ENCODE measurements at places on chromosomes 4 and X.

- no peak for DNase-seq
These were observed 124.6 kb upstream of the ANXA3 start for GRCh38 chr4:78426972-78427371.

GRCh38 chr4:154086247-154086646, 297.4 kb upstream of the SFRP2 start:
- DNase-seq, result no peak

DNA sequence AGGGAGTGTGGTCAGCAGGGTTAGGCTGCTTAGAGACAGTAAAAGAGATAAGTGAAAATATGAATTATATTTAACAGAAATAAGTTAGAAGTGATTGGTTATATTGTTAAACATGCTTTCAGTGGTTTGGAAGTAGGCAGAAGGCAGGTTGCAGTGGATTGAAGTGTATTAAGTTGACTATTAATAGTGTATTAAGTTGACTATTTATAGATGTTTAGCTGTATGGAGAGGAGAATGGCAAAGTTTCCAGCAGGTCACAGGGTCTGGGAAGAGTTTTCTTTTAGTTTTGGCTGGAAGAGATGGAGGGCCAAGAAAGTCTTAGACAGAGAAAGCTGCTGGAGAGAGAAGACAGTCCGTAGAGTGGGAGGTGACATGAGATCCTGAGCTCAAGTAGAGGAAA, 7.9 kb downstream of the SMIM20 start:
- no peak for DNase-seq

DNA sequence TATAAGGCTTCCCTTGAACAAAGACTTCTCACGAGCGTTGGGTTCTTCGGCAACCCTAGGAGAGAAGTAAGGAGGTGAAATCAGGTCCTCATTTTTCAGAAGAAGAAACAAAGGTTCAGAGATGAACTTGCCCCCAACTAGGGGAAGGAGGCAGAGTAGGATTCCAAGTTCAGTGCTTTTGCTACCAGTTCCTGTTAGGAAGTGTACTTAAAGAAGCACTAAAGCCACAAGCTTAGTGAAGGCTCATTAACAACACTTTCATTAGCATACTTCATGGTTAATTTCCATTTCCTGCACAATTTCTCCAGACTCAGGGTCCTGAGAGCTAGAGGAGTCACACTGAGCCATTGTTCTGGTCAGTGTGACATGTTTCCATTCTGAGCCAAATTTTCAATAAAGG, 52.1 kb downstream of the VSIG4 start:
- DNase-seq, result no peak

DNA sequence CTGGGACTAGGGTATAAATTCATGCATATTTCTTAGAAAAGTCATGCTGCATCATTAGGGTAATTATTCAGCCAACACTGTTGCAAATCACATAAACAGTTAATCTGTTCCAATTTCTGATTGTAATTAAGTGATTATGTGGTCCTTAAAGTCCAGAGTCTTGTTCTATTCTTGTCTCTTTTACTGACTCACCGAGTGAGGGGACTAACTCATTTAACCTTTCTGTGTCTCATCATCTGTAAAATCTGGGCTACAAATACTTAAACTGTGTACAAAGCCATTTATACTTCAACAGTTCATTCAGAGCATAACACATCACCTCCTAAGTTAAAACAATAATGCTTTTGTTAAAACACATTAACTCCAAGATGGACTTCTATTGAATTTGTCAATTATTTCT, 65.4 kb upstream of the KLHL13 start:
- DNase-seq, result no peak

DNA sequence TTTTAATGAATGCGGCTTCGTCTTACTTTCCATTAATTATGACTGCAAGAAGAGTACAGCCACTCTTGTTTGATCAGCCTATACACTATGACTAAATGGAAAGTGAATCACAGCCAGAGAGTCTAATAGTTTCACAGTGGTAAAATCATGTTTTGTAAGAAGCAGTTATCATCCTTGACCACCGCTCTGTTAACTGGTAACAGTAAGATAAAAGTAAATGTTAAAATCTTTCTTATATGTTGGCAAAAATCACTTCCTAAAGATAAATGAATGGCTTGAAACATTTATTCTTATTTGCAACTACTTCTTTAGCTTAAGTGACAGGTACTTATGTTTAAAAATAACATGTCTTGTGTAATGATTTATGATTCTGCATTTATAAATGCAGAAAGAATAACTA, 13.2 kb downstream of the GALNT7 start:
- no peak for DNase-seq

- DNase-seq, result no peak
These were observed 280.3 kb downstream of the ARAP2 start for GRCh38 chr4:35963974-35964515.

Data from iPS-NIHi11 (cell line).